ENCODE measurements at places on chromosomes 7 and 10.

GRCh38 chr10:86538547-86538946 is 17.0 kb upstream of the WAPL start:
- DNase-seq, result no peak

DNA sequence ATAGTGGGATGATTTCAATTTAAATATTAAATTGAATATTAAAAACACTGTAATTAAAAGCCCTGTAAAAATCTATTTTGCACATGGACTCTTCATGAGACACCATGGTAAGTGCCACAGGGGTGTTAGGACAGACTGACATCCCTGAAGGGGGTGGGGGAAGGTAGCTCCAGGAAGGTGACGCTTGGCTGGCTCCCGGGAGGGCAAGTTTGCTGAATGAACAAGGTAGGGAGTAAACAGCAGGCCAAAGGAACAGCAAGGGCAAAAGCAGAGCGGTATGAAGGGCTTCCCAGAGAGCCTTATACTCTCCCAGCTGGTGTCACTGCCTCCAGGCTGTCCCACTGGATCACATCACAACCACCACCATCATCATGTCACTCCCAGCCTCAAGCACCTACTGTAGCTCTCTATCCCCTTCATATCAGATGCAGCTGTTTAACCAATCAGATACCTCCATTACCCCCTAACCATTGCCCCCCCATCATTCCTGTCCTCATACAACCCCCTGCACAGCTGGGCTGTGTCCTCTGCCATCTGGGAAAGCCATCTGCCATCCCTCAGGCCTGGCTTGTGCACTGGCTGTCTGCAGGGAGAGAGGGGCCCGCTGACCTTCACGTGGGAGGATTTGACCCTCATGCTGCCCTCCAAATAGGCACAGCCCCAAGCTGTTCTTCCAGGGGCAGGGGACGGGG is 19.5 kb downstream of the HSPA12A start:
- DNase-seq, result no peak

- no peak for DNase-seq
Observed at GRCh38 chr10:106338486-106338885, 826.0 kb downstream of the SORCS1 start.

DNA sequence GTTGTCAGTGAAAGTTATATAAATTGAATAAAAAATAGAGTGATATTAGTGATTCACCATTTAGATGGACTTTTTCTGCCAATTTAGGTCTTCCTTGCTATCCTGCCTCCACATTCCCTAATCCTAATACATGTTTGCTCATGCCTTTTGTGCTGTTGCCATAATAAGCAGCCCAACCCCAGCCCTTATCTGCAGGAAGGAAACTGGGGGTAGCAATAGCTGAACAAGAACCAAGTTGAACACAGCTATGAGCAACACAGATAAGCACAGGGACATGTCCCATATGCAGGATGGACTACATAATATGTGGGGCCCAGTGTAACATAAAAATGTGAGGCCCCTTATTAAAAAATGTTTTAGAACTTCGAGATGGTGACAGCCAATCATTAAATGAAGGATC is 91.2 kb upstream of the AHR start:
- DNase-seq, result no peak

DNA sequence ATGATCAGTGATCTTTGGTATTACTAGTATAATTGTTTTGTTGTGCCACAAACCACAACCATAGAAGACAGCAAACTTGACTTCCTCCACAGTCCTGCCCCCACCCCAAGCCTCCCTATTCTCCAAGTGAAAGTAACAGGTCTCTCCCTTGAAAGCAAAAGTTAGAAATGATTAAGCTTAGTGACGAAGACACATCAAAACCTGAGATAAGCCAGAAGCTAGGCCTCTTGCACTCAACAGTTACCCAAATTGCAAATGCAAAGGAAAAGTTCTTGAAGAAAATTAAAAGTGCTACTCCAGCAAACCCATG is 7.5 kb downstream of the SAR1A start:
- DNase-seq, result no peak

DNA sequence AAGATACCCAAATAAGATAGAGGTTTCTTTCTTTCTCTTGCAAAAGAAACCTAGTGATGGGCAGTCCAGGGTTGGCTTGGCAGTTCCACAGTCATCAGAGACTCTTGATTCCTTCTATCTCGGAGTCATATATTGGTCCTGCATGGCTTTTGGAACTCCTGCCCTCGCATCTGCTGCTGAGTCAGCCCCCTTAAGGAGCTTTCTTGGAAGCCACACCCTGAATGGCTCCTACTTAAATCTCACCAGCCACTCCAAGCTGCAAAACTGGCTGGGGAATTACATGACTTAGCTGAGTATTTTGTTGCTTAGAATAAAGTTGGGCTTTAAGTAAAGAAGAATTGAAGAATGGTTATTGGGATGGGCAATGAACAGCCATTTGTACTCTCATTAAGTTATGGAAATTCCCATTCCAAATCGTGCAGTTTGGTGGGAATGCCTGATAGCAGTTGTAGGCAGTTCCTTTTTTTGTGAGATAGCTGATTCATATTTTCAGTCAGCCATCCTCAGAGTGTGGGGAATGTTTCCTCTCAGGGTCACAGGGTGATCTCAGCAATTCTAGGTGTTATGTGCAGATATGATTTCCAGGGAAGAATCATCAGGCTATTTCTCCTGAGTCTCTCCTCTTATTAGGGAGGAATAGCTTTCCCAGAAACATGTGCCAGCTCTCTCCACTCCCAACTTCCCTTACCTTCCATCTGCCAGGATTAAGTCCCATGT is 209.9 kb downstream of the BBS9 start:
- no peak for DNase-seq

- no peak for DNase-seq
Observed at GRCh38 chr10:106997721-106998120, 166.8 kb downstream of the SORCS1 start.

DNA sequence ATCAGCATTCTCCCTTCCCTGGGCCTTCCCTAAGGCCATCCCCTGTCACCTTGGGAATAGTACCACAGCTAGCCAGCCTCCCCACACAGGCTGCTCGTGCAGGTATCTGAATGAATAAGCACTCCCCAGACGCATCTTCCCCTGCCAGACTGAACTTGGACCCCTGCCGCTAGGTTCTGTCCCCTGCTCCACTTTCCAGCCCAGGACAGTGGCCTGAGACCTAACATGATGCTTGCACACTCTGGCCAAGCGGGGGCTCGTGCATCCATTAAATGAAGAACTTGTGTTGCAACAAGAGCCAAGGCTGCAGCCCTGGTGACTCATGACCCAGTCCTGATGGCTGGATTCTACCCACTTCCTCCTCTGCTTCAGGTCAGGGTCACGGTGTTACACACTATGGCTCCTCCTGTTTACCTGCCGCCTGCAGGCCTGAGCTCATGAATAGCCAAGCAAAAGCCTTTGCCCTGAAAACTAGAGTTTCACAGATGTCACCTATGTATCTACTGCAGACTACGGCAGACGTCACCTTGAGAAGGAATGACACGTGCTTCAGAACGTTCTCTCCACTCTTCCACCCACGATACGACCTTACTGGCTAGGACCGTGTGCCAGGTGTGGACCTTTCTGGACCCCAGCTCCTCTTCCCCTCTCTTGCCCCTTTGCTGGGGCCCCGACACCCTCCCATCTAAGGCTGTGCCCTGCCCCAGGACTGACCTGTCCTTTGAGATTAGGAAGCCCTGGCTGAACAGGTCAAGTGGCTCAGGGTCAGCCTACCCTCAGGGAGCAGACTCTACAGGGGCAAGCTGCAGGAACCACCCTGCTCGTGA is 6.5 kb downstream of the ASB13 start:
- peak; percentile 61 for DNase-seq

- no peak for DNase-seq
Observed at GRCh38 chr10:71092812-71093401, 119.5 kb upstream of the UNC5B start.

- no peak for DNase-seq
Observed at GRCh38 chr7:48611993-48612392, 312.4 kb upstream of the CDC14C start.

GRCh38 chr10:72340510-72341261 is 14.0 kb downstream of the DNAJB12 start:
- DNase-seq, result peak; percentile 80

DNA sequence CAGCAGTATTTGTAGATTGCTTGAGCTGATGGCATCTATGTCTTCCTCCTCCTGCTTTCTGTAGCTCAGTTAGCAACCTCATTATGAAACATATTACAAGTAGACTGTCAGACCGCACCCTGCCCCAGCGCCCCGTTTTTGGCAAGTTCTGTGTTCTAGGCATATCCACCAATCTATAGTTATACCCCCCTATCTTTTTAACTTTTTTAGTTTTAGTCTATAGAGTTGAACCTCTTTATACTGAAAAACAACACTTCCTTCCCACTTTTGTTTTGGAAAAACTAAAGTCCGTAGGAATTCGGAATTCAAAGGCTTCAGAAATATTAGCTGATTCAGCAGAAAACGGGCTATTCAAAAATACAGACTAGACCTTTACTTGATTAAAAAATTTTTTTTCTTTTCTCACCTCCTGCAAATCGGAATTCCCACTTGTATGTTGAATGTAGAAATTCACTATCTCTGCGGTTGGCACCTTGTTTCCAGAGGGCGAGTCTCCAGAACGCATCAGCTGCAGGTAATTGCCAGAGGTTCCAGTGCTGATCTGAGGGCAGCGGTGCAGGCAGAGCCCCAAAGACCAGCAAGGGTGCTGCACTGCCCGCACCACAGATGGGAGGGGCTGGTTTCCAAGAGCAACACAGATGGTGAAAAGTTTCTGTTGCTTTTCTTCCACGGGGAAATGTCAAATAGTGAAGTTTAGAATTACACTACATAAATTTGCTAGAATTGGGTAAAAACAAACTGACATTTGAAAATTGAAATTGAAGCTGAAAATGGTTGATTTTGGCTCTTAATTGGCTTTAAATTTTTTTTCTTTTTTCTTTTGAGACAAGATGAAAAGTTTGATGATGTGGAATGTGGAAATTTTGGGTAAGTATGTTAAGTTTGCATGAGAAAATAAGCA is 2.2 kb upstream of the FZD8 start:
- no peak for DNase-seq

- no peak for DNase-seq
Observed at GRCh38 chr7:89336121-89336520, 540.6 kb upstream of the TEX47 start.

- no peak for DNase-seq
Observed at GRCh38 chr7:16747102-16747501, 6.5 kb upstream of the TSPAN13 start.

DNA sequence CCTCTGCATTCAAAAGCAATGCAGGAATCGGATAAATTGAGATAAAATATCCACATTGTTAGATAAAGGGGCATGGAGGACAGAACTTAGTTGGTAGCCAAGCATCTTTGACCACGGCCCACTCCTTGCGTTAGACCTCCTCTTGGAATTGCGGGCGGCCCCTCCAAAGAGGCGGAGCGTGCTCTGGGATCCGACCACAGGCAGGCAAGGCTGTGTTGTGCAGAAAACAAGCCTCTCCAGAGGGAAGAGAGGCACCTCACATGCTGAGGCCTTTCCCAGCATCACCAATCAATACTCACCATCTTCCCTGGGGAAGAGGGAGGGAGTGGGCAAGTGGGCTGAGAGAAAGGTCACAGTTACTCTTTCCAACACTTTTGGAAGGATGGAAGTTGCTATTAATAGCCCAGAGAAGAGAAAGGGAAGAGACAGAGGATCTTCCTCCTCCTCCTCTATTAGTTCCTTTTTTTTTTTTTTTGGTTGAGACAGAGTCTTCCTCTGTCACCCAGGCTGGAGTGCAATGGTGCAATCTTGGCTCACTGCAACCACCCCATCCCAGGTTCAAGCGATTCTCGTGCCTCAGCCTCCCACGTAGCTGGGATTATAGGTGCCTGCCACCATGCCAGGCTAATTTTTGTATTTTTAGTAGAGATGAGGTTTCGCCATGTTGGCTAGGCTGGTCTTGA is 49.7 kb upstream of the NRF1 start:
- DNase-seq, result no peak

All from K562 (cell line).